ENCODE measurements at places on chromosomes 7 and 10.

DNA sequence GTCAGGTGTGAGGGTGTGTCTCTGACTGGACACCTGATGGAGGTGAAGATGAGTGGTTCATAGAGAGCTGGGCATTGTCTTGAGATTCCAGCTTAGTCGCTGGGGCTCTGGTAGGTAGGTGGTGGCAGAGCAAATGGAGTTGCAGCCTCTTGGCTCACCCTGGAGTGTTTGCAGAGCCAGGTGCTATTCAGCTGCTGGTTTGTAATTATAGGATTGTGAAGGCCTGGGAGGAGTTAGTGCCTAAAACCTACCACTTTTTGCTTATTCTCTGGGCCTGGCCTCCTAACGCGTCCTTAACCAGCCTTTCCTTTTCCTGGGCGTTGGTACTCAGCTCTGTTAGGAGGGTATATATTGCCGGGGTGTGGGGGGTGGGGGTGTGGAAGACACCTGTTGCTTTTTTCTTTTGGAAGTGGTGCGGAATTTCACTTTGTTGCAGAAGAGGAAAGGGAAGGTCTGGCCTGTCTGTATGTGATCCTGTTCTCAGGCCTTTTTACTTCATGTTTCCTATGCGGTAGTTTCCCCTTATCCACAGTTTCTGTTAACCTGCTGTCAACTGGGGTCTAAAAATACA is 3.2 kb downstream of the PPRC1 start:
- DNase-seq = no peak

DNA sequence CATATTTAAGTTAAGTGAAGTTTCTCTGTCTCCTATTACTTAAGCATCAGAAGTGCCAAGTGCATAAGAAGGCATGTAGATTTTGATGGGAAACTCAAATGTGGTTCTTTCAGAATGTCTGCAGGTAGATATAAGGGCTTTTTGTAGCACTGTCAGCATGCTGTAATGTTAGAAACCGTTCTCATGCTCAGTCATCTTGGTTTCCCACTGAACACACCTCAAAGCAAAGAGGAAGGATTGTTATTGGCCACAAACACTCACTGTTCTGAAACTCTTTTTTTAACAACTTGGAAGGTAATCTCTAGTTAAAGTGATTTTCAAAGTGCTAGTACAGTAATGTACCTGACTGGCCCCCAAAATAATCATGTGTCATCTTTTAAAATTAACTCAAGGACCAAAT is 126.0 kb downstream of the AASS start:
- no peak for DNase-seq

GRCh38 chr7:122887198-122887597 is 938 bp upstream of the CADPS2 start:
- peak; percentile 4 for DNase-seq

DNA sequence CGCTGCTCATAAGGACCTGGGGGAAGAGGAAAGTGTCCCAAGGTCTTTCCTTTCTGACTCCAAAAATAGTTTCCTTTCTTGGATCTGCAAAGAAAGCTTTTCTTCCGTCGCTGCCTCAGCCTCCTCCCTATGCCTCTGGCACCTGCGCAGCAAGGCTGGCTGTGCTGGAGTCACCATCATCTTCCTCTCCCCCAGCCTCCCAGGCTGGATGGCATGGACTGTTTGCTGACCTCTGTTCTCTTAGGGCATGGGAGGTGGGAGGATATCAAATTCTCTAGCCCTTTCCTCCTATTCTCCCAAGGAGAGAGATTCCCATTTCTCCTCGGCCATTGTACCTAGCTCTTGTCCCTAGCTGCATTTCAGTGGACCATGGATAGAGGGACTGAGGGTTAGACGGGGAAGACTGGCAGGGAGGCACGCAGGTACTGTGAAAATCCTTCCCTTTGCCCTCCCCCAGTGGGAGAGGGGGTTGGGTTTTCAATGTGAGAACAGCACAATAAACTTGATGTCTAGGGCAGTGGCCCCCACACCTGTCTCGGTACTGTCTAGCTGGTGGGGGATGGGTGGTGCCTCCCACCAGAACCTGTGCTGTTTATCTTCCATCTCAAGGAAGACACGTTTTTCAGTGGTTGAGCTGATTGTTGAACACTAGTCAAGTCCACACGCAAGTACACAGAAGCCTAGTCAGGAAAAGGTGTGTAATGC is 2.6 kb downstream of the PPP1R35 start:
- no peak for DNase-seq

DNA sequence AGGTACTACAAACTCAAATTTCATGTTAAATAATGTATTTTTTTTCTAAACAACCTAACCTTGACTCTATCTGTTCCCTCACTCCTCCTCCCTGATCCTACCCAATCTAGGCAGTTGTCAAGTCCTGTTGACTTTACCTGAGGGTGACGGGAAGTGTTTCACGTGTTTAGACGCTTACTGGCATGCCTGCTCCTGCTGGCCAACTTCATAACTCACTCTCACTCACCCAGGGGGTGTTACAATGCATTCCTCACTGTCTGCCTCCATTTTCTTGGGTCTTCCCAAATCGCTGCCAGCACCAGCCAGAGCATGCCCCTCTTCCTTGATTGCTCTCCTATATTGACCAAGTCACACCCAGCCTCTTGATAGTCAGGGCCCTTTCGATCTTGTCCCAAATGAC is 28.3 kb downstream of the CRCP start:
- DNase-seq = no peak

DNA sequence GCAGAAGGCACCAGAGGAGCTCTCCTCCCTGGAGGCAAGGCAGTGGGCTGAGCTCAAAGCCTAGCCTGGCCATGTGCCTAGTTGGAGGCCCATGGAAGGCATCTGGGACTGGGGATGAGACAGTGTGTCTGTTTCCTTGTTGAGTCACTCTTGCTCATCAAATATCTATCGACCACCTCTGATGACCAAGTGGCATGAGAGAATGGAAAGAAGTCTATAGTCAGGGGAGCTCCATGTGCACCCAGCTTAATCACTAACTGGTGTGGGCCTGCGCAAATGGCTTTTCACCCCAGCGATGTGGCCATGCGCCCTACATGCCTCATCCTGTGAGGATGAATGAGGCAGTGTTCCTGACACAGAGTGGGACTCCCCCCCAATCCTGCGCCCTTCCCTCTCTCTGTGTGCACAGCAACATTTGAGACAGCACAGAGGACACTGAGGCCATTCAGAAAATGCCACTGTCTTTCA is 229.9 kb downstream of the RPS24 start:
- no peak for DNase-seq

DNA sequence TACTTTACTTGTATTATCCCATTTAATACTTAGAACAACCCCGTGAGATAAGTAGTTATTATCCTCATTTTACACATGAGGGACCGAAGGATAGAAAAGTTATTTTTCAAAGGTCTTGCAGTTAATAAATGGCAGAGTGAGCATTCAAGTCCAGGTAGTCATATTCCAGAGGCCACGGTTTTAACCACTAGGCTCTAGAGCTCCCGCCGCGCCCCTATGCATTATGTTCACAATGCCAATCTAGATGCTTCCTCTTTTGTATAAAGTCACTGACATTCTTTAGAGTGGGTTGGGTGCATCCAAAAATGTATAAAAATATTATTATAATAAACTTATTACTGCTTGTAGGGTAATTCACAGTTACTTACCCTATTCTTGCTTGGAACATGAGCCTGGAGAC is 11.4 kb upstream of the CFAP69 start:
- DNase-seq = no peak

- DNase-seq = no peak
These were observed 256.2 kb downstream of the SDHAF3 start for GRCh38 chr7:97373736-97374135.

GRCh38 chr7:16914771-16915170 is 33.0 kb upstream of the AGR3 start:
- no peak for DNase-seq

- DNase-seq = no peak
These were observed 9.7 kb downstream of the ZNF467 start for GRCh38 chr7:149763563-149764240.

GRCh38 chr10:133393401-133394063 is 425 bp upstream of the MTG1 start:
- DNase-seq = no peak

DNA sequence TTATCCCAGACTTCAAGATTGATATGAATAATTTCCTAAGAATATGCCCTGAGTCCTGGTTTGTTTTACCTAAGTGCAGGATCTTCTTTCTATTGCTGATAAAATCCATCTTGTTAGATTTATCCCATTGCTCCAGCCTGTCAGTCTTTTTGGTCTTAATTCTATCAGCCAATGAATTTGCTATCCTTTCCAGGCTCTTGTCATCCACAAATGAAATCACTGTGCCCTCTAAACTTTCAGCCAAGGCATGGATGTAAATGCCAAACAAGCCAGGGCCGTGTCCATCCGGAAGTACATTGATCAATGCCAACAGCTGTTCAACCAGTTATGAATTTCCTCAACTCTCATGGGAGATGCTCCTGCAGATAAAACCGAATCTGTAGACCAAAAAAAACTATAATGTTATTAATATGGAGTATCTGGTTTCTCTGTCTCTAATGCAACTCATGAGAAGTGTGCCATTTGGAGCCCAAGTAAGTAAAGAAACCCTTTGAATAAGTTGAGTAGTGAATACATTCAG is 40.0 kb downstream of the NPY start:
- no peak for DNase-seq

GRCh38 chr10:121155742-121156474 is 304.7 kb downstream of the WDR11 start:
- DNase-seq = no peak

GRCh38 chr7:27173511-27173955 is 587 bp downstream of the HOXA10 start:
- peak; percentile 84 for DNase-seq

- no peak for DNase-seq
These were observed 349.5 kb downstream of the SEMA3D start for GRCh38 chr7:84837405-84837804.

DNA sequence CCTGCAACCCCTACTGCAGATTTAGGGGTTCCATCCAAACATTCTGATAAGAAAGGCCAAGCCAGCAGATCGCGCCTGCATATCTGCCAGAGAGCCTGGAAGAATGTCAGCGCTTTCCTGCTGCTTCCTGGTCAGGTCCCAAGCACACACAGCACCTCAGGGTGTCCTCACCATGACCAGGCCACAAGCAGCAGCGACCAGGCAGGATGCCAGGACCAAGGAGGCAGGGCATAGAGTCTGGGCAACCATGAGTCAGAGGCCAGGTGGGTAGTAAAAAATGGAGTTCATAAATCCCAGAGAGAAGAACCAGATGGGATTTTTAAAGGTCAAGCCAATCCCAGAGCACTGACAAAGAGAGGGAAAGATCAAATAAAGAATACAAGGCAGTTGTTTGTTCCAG is 5.5 kb upstream of the FAM131B start:
- DNase-seq = no peak

DNA sequence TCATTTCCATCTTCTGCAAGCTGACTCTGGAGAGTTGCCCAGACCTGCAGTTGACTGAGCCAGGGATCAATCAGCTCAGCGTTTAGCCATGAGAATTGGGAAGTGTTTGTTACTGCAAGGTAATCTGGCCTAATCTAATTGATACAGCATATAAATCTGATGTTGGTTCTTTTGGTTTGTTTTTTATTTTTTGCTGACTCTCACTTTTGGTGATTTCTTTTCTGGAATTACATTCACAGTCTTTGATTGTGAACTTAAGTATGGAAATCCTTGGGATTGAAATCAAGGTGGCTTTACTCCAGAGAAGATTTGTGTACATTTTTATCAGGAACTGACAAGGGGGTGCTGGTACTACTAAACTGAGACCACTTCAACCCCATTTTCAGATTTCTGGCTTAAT is 1.7 kb upstream of the GIMAP6 start:
- DNase-seq = no peak

DNA sequence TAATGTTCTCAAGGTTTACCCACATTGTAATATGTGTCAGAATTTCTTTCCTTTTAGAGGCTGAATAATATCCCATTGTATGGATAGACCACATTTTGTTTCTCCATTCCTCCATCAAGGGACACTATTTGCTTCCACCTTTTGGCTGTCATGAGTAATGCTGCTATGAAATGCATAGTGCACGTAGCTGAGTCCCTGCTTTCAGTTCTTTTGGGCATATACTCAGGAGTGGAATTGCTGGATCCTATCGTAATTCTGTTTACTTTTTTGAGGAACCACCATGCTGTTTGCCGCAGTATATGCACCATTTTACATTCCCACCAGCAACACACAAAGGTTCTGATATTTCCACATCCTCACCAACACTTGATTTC is 60.0 kb downstream of the PRF1 start:
- DNase-seq = no peak

GRCh38 chr7:14191686-14192098 is 202.2 kb upstream of the ETV1 start:
- DNase-seq = no peak

DNA sequence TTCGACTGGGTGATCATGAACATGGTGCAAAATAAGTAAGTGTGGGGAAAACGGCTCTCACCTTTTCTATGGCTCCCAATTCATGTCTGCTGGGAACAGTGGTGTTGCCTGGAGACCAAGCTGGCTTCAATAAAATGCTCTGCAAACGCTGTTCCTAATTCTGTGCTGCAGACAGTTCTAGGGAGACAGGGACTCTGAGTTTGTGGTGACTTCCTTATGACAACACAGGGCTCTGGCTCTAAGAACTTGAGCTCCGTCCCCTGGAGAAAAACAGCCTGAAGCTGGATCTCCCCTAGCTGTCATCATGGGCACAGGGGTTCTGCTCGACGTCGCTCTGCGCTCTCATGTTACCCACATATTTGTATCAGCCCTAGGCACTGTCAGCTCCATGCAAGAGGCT is 61.0 kb upstream of the INSYN2A start:
- no peak for DNase-seq

DNA sequence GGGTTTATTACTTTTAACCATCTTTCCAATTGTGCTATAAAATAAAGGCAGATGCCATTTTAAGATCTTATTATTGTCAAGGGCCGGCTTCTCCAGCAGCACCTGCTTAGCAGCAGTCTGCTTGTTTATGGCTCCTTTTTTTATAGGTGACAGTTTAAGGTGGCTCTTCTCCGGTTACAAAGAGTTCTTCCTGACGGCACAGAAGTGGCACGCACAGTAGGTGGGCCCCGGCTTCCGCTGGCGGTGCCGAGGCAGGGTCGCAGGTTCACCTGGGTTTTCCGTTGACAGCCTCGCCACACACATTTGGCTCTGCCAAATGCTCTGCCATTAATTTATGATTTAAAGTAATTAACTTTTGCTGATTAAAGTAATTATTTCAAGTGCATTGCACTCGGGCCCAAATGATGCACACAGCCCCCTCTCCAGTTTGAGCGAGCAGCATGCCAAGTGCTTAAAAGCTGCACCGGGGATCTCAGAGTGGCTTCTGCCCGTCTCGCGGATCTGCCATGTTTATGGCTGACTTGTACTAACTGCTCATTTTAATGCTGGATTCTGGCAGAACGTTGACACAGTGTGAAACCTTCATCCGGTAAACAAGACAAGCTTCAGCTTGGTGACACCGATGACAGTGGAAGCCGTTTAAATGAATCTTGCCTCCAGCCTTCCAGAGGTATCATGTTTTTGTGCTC is 355.1 kb upstream of the MKI67 start:
- DNase-seq = no peak

- DNase-seq = peak; percentile 53
These were observed 1.3 kb downstream of the POR start for GRCh38 chr7:75916259-75916658.
